ENCODE measurements at places on chromosomes 11 and 22.

DNA sequence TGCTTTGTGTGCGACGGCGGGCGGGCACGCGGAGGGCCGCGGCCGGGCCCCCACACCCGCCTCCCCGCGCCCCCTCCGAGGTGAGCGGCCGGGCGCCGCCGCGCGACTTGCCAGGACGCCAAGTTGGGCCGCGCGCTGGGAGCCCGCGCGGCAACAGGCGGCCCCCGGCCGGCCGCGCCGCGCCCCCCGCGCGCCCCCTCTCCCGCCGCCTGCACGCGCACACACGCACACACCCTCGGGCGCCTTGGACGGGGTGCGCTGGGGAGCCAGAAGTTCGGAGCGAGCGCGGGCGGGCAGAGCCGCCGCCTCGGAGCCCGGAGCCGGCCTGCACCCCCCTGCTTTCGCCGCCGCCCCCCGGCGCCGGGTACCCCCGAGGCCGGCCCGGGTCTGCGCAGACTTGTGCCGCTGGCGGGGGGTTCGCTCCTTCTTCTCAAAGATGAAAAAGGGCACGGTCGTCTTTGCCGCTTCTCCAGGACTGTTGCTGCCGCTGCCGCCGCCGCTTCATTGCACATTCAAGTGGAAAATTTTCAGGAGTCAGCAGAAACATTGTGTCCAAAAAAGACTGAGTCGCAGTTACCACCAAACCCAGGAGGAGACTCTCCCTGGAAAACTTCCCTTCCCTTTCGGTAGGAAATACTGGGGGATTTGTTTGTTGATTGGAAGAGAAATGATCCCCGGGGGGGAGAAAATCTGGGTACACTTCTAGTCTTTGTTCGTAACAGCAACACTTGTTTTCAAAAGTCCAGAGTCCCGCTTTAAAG is 895 bp downstream of the TEAD1 start:
- no peak for DNase-seq

- no peak for DNase-seq
These were observed 912.1 kb upstream of the FAT3 start for GRCh38 chr11:91312541-91312940.

GRCh38 chr11:105153392-105153791 is 13.8 kb upstream of the CARD18 start:
- DNase-seq = no peak

DNA sequence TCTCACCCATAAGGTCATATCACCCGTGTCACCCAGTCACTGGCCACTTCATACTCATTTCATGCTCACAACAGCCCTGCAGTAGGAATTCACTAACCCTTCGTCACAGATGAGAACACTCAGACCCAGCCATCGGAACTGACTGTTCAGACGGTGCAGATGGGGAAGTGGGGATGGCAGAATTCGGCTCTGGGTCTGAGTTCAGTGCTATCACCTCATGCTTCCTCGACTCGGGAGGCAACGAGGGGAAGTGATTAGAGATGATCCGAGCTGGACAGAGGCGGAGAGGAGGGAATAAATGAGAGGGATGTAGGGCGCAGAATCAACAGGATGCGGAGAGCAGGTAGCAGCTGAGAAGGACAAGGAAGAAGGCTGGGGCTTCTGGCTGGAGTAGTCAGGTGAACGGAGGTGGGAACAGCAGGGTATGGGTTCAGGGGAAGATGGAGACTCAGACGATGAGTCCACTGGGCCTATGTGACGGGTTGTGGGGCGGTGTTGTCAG is 4.7 kb downstream of the B3GNT6 start:
- no peak for DNase-seq

- no peak for DNase-seq
These were observed 29.3 kb downstream of the KIAA0930 start for GRCh38 chr22:45211435-45211834.

GRCh38 chr11:30758946-30759504 is 172.9 kb upstream of the MPPED2 start:
- no peak for DNase-seq

- DNase-seq = no peak
These were observed 34.1 kb downstream of the NUP50 start for GRCh38 chr22:45197606-45198462.

DNA sequence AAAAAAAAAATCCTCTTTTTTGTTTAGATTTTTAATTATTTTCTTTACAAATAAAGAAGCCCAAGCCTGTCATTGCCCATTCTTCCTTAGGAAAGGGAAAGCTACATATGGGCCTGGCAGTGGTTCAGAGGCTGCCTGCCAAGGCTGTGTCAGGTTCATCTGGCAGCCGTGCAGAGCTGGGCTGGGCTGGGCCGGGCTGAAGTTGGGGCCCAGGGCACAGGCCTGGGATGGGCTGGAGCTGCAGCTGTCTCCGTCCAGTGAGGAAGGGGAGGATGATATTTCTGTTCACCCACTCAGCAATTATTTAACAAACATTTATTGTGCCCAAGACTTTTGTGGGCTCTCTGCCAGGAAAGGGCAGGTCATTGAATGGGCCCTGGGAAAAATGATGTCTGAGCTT is 4.6 kb downstream of the PRR5L start:
- DNase-seq = no peak

DNA sequence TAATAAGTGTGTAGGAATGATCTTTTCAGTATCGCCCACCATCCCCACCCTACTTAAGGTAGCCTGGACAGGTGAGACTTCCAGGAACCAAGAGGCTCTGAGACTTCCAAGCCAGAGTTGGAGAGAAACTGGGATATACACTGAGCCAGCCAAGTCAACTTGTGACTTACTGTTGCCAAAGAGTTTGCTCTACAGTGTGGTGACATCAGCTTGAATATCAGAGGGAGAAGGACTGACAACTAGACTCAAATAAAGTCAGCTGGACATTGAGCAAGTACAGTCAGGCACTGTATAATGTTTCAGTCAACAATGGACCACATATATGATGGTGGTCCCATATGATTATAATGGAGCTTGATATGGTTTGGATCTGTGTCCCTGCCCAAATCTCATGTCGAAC is 1.2 kb upstream of the MMP10 start:
- no peak for DNase-seq

GRCh38 chr11:2156416-2157182 is 4.4 kb downstream of the INS start:
- no peak for DNase-seq

GRCh38 chr22:21917181-21917958 is 35.3 kb downstream of the PPM1F start:
- no peak for DNase-seq
